NCI-H510A (cell line): ENCODE measurements at places on chromosomes 5 and 9.

- DNase-seq, result no peak
These were observed 46.3 kb upstream of the NR3C1 start for GRCh38 chr5:143449772-143450171.

DNA sequence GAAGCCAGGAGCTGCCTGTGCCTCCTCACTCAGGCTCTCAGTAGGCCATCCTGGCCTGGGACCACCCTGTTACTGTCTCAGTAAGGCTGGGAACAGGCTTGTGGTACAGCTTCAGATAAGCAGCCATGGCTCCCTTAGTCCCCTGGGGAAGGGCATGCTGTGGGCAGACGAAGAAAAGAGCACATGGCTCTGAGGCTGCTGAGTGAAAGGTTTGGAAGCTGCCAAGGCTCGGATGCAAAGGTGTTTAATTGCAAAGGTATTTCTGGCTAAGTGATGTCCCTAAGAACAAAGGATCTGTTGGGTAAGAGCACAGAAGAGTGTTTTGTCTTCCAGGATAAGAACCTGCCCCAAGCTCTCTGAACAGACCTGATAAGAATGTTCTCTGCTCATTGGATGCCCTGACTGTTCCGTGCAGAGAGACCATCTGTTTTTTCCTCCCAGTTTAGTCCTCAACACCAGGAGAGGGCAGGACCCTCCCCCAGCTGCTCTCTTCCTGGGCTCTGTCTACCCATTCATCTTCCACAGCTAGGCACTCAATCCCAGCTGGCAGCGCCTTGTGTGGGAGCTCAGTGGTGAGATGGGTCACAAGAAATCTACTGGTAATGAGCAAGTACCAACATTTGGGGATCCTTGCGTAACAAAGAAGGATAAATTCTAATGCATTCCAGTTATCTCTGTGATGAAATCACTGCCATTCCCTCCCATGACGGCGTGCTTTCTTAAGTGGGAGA lies 17.7 kb downstream of the ANGPTL2 start:
- no peak for DNase-seq

- no peak for DNase-seq
These were observed 63.5 kb downstream of the UBE2R2 start for GRCh38 chr9:33880211-33881089.

DNA sequence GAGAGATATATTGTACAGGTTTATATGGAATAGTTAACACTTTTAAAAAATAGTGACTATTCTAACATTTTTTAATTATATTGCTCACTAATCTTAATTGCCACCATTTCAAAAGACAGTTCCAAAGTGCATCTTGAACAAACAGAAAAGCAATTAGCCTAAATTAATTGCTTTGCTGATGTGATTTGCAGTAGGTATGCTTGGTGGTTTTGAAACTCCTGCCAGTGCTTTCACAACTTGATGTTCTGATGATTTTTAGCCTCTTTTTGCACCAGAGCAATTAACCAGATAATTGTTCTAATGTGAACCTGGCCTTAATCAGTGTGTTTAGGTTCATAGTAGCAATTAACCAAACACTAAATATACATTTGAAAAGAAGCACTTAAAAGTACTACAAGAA lies 207.6 kb downstream of the FBXL17 start:
- no peak for DNase-seq

DNA sequence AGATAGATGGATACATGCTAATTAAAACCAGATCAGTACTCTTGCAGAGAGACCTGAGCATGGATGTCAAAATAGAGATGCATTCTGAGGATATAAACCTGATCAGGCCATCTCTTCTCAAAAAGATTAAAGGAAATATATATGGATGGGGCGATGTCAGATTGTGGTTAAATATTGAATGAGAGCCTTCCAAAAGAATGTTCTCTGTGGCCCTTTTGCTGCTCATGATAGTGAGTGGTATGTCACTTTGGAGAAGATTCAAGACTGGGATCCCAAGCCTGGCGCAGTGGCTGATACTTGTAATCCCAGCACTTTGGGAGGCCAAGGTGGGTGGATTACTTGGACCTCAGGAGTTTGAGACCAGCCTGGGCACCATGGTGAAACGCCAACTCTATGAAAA lies 20.5 kb downstream of the ZNF131 start:
- no peak for DNase-seq

- no peak for DNase-seq
These were observed 16.2 kb downstream of the LMNB1 start for GRCh38 chr5:126793097-126793496.

GRCh38 chr9:133844881-133845410 lies 106.8 kb upstream of the SARDH start:
- DNase-seq, result no peak

- no peak for DNase-seq
These were observed 15.6 kb upstream of the FUBP3 start for GRCh38 chr9:130563797-130564196.

DNA sequence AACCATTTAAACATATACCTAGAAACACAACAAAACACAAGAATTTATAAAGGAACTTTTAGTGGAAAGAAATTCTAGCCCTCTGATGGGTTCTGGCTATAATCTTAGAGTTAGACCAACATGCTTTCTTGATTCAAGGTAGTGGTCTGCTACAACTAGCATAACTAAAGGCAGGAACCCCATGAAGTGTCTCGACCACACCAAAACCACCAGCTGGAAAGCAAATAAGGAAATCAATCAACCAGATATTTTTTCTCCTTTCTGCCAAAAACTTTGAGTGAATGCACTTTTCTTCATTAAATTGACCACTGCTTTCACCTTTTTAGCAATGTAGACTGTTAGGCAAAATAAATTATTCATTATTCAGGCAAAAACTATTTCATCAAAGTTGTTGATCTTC lies 346.4 kb downstream of the EBF1 start:
- DNase-seq, result no peak

- peak; percentile 90 for DNase-seq
These were observed at the start of gene ZNF300 for GRCh38 chr5:150904479-150905311. ZNF300 (minus strand) TSS chr5:150904980; CDS start chr5:150903155, 1,825 bp downstream.

DNA sequence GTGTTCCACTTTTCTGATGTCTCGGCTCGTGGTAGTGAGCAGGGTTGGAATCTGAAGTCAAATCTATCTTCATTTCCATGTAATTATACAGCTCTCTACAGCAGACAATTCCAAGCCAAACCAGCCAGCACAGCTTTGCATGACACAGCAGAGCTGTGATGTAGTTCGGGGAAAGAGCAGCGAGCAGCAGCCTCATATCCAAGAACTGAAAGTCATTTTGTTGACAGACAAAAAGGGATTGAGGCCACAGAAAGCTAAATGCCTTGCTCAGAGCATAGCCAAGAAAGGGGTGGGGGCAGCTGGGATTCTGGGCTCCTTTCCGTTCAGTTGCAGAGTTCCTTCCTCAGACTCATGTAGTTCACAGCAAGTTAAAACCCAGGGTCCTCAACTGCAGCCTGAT lies 32.1 kb downstream of the LCP2 start:
- DNase-seq, result no peak

GRCh38 chr9:105385381-105385985 lies 62.4 kb upstream of the FSD1L start:
- no peak for DNase-seq

DNA sequence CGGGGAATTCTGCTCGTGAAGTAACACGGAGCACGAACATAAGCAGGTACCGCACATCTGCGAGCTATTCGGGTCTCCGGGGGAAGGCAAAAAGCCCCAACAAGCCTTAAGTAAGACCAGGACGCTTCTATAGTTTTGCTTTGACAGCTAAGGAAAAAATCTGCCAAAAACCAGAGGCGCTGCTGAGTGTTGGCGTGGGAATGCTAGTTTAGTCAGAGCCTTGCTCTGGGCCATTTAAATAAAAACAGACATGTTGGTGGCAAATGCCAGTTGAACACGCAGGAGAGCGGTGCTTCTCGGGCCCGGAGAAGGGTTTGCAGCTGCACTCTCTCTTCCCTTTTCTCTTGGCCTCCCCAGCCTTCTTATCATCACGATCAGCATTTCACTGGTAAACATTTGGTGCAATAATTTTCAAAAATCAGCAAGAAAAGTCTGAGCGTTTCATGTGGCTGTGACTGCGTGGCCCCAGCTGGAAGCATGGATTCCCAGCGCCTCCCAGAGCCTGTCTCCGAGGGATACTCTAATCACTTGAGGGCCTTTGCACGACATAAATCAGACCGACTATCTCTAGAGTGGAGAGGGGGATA lies 6.4 kb upstream of the NOTCH1 start:
- no peak for DNase-seq

GRCh38 chr9:114282926-114283325 lies 40.0 kb upstream of the ORM1 start:
- no peak for DNase-seq

GRCh38 chr9:111294691-111295451 lies 35.2 kb downstream of the OR2K2 start:
- DNase-seq, result no peak

DNA sequence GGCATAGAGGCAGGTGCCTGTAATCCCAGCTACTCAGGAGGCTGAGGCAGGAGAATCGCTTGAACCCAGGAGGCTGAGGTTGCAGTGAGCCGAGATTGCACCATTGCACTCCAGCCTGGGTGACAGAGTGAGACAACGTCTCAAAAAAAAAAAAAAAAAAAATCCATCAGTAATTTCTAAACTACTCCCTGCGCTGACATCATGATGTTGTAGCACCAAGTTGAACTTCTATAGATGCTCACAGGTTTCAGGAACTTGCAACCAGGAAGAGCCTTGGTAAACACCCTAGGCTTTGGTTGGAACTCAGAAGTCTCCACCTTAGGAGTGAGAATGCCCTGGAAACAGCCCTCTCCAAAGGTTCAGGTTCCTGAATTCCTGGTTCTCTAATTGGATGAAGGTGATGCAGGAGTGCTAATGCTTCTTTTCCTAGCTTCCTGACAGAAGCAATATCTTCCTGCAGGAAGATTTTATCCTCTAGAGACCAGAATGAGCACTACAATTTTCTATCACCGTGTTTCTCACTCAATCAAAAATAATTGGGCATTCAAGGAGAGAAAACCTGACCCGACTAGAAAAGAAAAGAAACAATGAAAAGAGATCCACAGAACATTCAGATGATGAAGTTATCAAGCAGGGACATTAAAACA lies 469.6 kb downstream of the GADD45G start:
- no peak for DNase-seq

DNA sequence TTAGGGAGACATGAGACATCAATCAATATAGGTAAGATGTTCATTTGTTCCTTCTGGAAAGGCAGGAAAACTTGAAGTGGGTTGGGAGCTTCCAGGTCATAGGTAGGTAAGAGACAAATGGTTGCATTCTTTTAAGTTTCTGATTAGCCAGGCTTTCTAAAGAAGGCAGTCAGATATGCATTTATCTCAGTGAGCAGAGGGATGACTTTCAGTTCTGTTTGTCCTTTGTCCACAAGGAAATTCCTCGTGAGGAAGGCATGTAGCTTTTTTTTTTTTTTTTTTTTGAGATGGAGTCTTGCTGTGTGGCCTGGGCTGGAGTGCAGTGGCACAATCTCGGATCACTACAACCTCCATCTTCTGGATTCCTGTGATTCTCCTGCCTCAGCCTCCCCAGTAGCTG lies 155.3 kb upstream of the ABCA1 start:
- no peak for DNase-seq

GRCh38 chr9:26341545-26341944 lies 551.1 kb downstream of the CAAP1 start:
- DNase-seq, result no peak

DNA sequence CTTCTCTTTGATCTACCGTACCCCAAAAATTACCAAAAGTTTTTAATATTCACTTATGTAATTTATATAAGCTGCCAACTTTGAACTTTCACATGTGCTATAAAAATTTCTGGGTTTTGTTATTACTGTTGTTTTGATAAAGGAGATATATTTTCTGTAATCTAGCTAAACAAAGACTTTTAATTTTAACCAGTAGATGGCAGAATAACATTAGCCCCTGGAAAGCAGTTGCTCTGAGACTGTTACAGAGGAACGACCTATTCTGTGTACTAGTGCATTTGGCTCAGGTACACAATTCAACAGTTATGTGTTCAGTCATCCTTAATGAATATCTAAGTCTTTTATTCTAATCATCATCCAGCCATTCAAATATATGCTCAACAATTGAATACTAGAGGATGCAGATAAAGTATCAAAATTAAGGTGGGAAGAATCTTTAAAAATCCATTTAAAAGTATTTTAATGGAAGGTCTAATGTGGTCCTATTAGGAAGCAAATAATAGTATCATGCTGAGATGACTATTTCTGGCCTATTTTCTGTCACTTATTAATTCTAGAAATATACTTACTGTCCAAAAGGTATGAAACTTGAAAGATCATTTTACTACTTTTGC lies 8.6 kb downstream of the KLHL9 start:
- DNase-seq, result no peak

DNA sequence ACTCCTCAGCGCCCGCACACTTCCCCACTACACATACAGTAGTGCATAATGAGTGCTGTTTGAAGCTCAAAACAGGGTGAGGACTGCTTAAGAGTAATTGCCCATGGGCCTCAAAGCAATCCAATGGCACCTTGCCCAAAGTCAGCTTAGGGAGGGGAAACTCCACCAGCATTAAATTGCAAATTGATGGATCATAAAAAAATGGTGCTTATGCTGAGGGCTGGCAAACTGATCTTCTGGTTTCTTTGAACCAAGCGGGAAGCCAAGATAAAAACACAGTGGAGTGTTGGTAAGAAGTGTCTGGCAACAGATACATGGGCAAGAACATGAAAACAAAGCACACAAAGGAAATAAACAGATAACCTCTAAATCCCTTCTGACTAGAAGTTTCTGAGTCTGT lies 28.0 kb downstream of the TLE1 start:
- DNase-seq, result no peak
